ENCODE measurements at places on chromosomes 2 and 18.
A peak's percentile ranks its signal among the peaks of the same experiment; 100 is the strongest.

DNA sequence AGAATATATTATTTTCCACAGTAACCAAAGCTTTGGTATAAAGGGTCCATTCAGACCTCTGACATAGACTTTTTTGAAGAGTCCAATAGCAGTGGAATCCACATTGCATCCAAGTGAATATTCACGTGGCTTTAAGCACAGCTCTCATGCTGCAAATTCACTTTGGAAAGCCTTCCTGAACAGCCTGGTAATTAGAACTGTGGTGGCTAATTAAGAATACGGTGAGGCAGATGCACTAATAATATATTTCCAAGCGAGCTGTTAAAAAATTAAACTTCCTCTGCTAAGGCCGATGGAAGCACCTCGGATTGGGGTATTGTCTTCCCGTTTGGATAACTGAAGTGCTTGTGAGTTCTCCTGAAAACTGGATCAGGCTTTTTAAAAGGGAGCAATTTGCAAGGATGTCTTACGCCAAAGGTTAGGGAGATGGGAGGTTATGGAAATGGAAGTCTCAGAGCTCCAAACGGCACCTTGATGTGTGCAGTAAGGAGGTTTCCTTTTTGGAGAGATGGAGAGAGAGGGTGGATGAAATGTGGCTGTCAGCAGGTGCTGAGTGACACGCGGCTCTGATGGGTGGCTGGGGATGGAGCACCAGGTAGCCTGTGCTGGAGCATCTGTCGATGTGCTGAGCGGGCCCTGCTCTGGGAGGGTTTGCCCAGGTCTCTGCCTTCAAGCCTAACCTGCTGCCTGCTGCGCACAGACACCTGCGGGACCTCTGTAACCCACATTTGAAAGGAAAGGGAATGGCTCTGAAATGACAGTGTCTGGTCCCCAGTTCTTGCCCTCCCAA lies 37.5 kb downstream of the CABLES1 start:
- DNase-seq: no peak

DNA sequence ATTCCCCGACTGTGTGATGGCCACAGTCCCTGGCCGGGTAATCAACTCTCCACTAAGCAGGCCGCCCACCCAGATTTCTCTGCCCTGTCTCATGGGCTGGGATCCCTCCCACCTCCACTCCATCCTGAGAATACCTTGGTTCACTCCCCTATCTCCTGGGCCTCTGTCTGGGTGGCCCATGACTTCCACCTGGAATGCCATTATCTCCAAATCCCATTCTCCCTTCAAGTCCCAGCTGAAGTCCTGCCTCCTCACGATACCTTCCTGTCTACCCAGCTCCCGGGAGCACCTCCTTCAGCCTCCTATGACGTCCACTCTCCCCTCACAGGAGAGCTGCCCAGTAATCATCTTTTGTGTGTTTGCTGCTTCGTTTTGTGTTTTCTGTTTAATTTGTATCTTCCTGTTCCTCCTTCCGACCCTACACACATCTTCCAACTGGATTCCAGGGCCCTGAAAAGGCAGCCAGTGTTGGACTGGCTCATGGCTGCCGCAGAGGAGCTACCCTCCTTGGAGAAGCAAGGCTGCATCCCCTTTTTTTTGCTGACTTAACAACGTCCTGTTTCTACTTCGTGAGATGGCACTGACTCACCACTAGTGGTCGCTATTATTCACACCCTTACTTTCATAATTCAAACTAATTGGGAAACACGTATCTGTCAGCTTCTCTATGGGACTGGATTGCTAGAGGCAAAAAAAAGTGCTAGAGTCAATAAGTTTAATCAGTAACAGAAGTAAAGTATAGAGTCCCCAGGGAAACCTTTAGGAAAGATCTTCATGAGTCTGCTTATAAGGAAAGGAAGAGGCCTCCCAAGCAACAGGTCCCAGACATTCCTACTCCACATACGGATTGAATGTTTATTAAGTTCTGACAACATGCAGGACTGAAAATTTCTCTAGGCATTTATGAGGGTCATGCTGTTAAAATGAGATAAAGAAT lies 171.9 kb upstream of the GATA6 start:
- DNase-seq: peak; percentile 61

- no peak for DNase-seq
Measured at GRCh38 chr2:219209236-219210195, 2.9 kb downstream of the ZFAND2B start.

GRCh38 chr2:75560022-75560767 lies 544 bp downstream of the EVA1A start:
- DNase-seq: no peak
